Activated naive CD4-positive, alpha-beta T cell (primary cell): ENCODE measurements at places on chromosomes 5 and 9.

GRCh38 chr5:179403426-179404147 lies 58.3 kb upstream of the ADAMTS2 start:
- no peak for DNase-seq

DNA sequence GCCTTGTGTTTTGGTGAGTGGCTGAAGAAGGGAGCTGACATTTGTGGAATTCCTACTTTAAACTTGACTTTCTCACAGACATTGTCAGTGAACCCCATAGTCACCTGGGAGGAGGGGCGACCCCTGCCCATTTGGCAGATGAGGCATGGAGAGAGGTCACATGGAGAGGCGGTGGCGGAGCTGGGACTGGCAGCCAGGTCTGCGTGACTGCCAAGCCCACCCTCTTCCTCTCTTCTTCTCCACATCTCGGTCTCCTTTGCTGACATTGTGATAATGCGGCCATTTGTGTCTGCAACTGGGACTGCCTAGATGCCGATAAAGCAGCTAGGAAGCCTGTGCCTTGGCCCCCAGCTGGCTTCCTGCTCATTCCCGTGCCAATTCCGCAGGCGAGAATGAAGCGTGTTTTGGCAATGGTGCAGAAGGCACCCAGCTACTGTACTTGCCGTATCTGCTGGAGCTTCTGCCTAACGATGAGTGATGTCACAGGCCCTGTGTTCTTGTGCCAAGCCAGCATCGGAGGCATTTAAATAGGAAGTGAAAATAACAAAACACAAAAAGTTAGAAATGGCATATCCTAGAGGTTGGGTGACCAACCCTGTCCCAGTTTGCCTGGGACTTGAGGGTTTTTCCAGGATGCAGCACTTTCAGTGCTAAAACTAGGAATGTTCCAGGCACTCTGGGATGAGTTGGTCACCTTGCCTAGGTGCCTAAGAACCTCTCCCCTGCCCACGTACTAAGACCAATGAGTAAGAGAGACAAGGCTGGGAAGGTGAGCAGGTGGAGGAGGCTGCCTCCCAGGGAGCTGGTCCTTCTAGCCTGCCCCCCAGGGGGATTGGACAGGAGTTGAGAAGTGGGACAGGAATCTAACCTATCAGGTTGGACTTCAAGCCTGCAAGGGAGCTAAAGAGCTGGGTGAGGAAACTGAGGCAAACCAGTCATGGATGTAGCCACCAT lies 23.6 kb downstream of the OLFML2A start:
- no peak for DNase-seq

- DNase-seq: no peak
Measured at GRCh38 chr5:93649234-93649900, 66.3 kb downstream of the NR2F1 start.

GRCh38 chr5:11560915-11561697 lies 343.1 kb downstream of the CTNND2 start:
- DNase-seq: no peak

DNA sequence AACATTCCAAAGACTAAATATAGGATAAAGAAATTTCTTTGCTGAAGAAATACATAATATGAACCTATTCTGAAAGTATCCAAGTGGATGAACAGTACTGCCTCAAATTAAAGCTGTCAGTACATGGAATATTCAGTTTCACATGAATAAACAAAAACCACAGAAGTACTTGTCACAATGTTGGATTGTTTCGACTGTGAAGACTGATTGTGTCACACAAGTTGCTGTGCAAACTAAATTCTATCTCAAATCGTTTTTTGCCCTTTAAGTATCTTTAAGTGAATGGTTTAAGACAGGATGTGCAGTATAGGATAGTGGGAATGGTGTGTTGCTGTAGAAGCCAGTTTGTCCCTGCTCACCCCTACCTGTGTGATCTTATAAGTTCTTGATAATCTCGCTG lies 137.4 kb upstream of the OTULINL start:
- no peak for DNase-seq

- DNase-seq: no peak
Measured at GRCh38 chr9:72200452-72200851, 51.2 kb downstream of the GDA start.

- DNase-seq: no peak
Measured at GRCh38 chr5:124704594-124705284, 41.7 kb downstream of the ZNF608 start.

GRCh38 chr5:180492226-180492903 lies 1.8 kb upstream of the CNOT6 start:
- no peak for DNase-seq

- DNase-seq: no peak
Measured at GRCh38 chr5:131019601-131020315, 145.3 kb downstream of the HINT1 start.

DNA sequence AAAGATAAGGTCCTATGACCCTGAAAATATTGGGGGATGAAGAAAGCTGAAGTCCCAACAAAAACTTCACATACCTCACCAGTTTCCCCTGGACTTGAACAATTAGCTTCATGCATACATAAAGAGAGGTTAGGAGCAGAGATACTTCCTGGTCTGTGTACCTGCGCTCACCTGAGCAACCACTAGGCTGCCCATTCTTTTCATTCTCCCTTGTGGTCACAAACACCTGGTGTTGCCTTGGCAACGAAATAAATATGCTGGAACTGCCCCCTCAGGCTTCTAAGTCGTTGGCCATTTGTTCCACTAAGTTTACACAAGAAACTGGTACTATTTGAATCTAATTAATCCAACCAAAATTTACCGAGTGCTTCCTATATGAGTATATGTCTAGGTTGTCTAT lies 18.1 kb downstream of the OTP start:
- no peak for DNase-seq

DNA sequence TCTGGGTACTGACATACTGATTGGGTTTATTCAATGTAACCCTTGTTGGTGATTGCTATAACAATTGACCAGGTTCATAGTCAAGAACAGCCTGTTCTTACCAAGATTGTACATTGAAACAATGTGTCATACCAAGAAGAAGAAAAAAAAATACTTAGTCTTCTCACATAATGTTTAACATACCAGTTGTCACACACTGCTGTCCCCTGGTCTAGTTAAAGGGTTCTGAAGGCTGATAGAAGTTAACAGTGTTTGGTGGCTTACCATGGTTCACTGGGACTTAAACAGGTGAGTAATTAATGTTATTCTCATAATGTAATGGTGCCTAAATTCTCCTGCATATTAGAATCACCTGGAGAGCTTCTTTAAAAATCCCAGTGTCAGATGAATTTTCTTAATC lies 18.5 kb upstream of the CDC42SE2 start:
- no peak for DNase-seq

GRCh38 chr5:2877522-2877921 lies 126.0 kb upstream of the IRX2 start:
- DNase-seq: no peak

DNA sequence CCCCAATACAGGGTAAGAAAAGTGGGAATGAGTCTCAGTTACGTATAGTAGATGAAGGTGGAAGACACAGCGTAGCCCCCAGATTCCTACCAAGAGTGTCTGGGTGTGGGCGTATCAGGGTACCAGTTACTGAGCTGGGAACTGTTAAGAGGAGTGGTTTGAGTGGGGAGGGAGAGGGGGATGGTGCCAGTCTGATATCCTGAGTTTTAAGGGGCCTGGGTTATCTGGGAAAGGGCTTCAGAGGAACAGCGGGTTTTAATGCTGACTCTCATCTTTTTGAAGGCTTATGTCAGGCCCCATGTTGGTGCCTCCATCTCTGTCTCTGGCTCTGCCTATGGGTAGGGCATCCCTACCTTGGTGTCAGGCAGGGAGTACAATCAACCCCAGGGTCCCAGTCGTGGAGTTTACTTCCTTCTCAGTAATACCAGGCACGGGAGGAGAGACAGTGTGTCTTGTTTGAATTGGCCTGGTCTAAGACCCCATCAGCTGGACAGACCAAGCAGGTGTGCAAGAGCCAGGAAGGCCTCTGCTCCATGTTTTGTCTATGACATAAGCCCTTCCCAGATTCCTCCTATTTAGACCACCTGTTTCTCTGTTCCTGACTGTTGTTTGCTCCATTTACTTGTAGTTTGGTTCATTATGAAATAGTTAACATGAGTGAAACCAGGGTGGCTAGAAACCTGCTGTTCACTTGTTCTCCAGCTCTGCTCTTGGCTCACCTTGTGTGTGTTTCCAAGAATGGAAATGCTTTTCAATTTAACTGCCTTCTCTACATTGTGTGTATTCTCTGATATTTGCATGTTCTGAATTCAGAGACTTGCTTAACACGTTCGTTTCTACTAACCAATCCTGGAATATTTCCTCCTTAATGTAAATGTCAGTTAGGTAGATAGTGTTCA lies 125.6 kb downstream of the DAB2IP start:
- DNase-seq: no peak

- DNase-seq: no peak
Measured at GRCh38 chr9:109115931-109116526, 3.7 kb downstream of the TMEM245 start.

DNA sequence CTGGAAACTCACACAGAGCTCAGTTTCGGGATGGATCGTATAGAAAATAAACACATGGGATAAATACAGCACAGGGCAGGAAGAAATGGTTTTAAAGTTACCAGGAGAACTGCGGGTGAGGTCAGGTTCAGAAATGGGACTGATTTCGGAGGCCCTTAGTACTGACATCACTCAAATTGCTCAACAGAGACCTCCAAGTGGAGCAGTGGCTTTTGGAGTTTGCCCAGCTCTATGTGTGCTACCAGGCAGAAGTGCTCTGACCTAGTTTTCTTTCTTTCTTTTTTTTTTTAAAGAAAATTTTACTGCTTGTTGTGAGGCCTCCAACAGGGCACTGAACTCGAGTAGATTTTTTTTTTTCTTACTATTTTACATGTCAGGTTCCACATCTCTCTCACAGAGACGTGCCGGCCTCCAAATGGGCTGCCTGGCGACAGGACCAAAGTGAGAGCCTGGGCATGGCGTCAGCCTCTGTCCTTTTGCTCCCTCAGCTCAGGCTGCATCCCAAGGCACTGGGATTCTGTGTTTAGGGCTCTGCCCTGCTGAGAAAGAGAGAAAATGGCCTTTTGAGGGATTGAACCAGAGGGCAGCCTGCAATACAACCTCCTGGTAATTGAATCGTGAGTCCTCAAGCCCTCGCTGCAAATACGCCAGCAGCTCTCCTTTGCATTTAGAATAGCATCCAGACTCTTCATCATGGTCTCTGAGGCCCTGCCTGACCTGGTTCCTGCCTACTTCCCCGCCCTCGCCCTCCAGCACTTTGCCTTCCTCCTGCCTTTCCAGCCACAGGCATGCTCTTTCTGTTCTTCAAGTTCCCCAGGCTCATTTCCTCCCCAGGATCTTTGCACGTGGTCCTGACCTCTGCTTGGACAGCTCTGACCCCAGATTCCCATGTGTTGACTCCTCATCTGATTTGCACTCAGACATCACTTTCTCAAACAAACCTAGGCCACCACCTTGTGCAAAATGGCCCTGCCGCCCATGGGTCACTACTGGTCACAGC lies 173.5 kb downstream of the FGF1 start:
- no peak for DNase-seq
